ENCODE measurements at places on chromosomes 5 and 9.

GRCh38 chr9:36895744-36896260, 138.3 kb downstream of the PAX5 start:
- DNase-seq, result no peak

- no peak for DNase-seq
Observed at GRCh38 chr5:179126506-179126991, 66.4 kb downstream of the ZNF354C start.

GRCh38 chr9:120642129-120642770, 62.3 kb upstream of the CDK5RAP2 start:
- DNase-seq, result no peak

DNA sequence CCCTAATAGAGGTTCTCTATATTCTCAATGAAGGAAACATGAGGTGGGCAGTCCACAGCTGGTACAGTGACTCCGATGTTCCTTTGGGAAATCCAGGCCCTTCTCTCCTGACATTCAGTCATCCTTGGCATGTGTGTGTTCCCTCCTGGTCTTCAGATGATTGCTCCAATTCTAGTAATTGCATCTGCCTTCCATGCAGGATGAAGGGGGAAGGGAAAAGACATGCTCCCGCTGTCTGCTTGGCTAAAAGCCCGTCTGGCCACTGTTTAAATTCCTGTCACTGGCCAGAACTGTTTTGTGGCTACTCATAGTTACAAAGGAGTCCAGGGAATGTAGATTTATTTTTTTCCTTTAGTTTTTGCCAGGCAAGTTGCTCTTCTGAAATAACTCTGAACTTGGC, 65.0 kb downstream of the MAST4 start:
- DNase-seq, result no peak

DNA sequence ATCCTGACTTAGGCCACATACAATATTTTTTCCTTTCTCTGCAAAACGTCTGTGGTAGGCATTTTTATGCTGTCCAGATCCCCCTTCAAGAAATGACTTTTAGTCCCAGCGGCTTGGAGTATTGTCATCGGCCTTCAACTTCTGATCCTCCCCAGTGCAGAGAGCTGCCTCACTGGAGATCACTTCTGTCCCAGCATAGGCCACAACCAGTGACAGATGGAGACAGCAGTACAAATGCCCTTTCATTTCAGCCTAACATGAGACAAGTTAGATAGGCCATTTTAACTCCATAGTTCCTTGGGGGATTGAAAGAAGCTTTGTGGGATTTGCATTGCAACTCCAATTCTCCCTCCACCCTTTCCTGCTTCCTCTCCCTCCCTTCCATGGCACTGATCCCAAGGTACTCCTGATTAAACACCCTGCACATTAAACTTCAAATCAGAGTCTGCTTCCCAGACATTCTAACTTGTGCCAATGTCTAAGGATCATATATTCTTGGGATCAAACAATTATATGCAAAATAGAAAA, 3.2 kb upstream of the MAMDC2 start:
- DNase-seq, result no peak

GRCh38 chr5:175741556-175741955, 83.7 kb downstream of the HRH2 start:
- no peak for DNase-seq

- DNase-seq, result no peak
Observed at GRCh38 chr5:172805736-172806255, 28.3 kb upstream of the ERGIC1 start.

GRCh38 chr9:96294159-96294545, 7.8 kb downstream of the HSD17B3 start:
- no peak for DNase-seq
